NCI-H2029 treated with DMSO at 0.1 percent for 48 hours (cell line): ENCODE measurements at places on chromosomes 11 and 22.

GRCh38 chr11:2093575-2094353, 45.4 kb downstream of the IGF2 start:
- no peak for DNase-seq

DNA sequence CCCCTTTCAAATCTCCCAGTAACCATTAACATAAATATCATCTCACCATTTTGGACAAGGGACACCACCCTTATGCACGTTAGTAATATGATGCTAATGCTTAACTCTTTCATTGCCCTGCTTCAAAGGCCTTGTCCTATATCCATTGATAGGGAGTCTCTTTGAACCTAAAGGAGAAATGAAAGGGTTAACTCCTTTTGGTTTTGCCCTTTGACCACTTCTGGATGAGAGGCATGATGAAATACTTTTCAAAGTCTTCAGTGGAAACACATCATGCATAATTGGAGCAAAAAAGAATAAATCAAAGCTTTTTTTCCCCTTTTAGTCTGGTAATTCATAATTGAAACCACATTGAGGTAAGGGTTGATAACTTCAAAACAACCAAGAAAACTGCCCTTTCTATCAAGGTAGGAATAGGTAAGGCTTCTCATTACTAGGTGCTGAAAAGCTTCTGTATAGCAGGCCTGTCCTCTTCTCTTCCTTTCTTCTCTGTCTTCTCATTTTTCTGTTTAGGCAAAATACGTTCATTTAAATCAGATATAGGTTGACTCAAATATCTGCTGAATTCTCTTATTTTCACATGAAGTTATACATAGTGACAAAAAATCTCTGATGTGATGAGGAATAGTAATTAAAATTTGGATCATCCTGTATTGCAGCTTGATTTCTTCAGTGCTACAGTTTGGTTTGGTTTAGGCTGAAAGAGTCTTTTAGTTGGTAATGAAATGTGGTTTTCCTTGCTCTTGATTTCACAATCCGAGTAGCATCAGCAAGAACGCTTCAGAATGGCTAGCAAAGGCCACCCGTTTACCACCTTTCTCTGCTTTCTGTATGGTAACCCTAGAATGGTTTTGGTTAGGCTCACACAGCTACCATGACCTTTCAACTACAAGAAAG, 94.8 kb downstream of the EXT2 start:
- no peak for DNase-seq

GRCh38 chr11:92794783-92795182, 174.7 kb upstream of the MTNR1B start:
- DNase-seq, result no peak

DNA sequence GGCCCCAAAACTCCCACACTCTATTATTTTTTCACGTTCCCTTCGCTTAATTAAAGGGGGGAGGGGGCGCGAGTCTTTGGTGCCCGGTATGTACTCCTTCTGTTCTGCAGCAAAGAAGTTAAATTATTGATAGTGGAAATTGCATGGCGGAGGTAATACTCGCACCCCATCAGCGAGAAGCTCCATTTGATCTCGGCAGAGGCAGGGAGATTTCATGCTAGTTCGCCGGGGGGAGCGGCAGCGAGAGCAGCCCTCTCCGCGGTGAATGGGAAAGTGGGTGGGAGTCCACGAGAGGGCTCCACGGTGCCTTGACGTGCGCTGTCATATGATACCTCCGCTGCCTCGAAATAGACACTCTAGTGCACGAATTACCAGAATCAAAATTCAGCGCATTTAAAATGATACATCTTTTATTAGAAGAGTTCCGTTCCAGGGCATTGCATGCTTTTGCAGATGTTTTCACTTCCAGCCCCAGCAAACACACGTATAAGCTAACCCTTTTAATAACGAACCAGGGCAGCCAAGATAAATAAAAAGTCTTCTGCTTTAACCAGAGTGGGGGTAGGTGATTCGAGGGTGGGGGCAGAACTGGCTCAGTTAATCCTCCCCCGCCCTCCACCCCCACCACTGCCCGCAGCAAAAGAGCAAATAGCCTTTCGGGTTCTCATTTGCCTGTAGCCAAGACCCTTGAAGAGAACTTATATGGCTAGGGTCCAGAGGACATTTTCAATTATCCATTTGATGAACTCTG, 1.3 kb upstream of the BDNF start:
- DNase-seq, result no peak

- no peak for DNase-seq
Measured at GRCh38 chr22:42912059-42912458, 55.0 kb upstream of the ARFGAP3 start.

GRCh38 chr11:130427581-130428315, 661 bp downstream of the ADAMTS8 start:
- DNase-seq, result no peak

DNA sequence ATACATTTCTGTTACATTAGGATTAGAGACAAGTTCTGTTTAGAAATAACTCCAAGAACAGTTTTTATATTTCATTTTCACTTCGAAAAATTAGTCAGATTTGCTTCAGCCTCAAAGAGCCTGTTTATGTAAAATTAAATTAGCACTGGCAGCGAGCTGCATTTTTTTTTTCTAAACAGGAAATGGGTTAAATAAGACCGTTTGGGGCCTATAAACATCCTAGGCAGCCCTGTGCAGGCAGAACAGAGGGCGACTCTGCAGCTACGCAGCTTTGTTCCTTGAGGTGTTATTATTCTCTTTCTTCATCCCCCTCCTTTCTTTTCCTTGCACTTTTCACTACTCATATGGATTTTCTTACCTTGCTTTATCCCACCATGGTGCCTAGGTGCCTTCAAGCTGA, 48.7 kb downstream of the CWC15 start:
- DNase-seq, result no peak

- DNase-seq, result no peak
Measured at GRCh38 chr11:11424688-11425087, 71.6 kb upstream of the CSNK2A3 start.

GRCh38 chr11:100752371-100753171, 65.5 kb downstream of the ARHGAP42 start:
- peak; percentile 8 for DNase-seq

- DNase-seq, result no peak
Measured at GRCh38 chr11:111370902-111371578, 8.0 kb downstream of the POU2AF1 start.

- no peak for DNase-seq
Measured at GRCh38 chr22:23267226-23268043, 87.1 kb downstream of the BCR start.

- no peak for DNase-seq
Measured at GRCh38 chr11:74507582-74507981, 14.1 kb upstream of the LIPT2 start.

DNA sequence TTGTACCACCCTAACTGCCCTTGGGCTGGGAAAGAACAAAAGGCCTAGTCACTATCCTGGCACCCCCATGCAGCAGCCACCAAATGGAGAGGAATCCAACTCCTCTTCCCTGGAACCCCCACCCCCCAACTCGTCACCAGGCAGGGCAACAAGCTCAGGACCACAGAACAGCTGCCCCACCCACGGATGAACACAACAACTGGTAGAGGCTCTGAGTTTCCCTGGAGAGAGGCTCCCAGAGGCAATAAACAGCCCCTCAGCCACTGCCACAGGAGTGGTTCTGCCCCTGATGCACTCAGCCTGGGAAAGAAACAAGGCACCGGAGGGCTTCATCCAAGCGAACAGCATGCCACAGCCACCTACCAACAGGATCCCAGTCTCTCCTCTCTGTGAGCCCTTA, 778.4 kb upstream of the FAT3 start:
- DNase-seq, result no peak

DNA sequence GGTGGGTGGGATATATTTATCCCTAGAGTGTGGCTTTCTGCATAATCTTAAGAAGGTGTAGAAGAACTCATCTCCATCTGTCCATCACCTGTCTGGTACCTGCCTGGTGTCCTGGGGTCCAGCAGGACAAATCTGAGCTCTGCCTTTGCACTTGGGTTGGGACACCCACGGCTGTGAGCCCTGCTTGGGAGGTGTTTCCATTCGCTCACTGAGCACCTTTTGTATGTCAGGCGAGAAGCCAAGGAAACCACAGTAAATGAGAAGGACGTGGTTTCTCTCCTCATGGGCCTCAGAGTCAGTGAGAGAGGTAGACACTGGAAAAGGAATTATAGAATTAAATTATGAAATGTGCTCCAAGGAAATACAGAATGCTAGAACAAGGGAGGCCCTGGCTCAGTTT, 555.9 kb downstream of the MIAT start:
- no peak for DNase-seq

- DNase-seq, result no peak
Measured at GRCh38 chr11:33387996-33388395, 130.8 kb downstream of the HIPK3 start.

DNA sequence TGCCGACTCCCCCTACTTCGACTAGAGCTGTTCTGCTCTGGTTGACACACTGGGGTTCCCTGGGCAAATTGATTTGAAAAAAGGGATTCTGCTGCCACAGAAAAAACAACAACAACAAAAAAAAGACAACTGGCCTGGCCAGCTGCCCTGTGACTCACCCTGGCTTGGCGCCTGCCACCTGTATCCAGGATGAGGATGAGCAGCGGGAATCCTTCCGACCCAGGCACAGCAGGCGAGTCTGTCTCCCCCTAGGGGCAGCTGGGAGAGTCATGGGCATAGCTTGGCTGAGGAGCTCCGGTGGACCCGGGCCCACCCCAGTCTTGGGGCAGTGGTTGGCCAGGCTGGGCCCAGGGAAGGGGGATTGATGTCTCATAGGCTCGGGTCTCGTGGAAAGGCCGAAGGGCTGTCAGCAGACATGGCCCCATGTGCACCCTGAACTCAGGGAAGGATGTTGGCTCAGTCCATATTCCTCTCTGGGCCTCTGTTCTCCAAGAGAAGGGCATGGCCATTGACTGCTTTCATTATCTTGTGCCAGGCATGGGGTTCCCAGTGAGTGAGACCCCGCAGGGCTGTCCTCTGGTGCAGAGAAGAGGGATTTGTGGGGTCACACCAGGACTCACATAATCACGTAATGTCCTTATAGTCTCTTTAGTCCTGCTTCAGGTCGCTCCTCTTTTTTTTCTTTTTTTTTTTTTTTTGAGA, 10.4 kb upstream of the SUN2 start:
- peak; percentile 45 for DNase-seq

DNA sequence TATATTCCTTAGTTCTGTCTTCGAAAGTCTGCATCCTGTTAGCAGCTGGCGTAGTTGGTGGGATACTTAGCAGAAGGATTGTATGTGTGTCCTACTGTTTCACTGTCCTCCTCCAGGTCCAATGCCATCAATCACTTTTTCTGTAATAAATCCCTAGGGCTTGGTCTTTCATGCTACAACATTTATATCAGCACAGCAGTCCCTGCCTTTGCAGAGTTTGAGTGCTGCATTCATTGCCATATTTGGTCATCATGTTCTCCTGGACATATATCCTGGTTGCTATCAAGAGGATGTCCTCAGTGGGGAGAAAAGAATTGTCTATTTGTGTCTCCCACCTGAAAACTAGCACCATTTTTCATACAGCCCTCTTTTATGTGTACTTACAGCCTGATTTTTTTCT, 67.0 kb downstream of the OR5AK2 start:
- no peak for DNase-seq

- DNase-seq, result no peak
Measured at GRCh38 chr11:62555464-62556107, 9.0 kb upstream of the AHNAK start.

DNA sequence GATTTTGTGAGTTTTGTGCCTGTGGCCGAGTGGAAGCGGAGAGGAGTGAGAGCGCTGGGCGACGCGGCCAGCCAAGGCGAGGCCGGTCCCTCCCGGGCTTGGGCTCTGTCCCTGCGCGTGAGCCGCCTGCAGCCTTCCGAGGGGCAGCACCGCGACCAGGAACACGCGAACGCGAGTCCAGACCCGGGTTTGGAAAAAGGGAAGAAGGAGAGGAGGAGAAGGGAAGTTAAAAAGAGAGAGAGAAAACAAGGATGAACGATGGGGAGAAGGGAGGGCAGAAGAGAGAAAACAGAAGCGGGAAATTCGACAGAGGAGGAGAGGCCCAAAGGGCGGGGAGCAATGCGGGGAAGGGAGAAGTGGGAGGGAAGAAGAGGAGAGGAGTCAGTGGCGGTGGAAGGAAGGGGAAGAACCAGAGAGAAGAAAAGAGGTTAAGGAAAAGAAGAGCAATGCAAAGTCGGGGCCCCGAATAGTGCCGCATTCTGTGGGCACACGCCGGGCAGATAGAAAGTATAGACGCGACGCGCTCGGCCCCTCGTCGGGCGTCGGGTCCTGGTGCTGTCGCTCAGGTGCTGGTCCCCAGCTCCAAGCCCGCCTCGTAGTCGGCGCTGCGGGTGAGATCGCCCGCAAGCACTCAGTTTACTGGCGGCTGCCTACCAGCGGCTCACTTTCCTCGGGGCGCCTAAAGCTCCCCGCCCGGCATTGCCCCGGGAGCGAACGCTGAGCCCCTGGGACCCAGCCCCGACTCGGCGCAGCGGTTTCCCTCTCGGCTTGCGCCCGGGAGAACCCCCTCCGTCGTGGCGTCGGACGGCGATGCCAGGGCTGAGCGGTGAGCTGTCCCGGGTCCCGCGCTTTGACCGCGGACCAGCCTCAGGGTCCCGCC, 2.8 kb upstream of the BARX2 start:
- no peak for DNase-seq

GRCh38 chr11:65251476-65251875, 10.3 kb upstream of the POLA2 start:
- no peak for DNase-seq

DNA sequence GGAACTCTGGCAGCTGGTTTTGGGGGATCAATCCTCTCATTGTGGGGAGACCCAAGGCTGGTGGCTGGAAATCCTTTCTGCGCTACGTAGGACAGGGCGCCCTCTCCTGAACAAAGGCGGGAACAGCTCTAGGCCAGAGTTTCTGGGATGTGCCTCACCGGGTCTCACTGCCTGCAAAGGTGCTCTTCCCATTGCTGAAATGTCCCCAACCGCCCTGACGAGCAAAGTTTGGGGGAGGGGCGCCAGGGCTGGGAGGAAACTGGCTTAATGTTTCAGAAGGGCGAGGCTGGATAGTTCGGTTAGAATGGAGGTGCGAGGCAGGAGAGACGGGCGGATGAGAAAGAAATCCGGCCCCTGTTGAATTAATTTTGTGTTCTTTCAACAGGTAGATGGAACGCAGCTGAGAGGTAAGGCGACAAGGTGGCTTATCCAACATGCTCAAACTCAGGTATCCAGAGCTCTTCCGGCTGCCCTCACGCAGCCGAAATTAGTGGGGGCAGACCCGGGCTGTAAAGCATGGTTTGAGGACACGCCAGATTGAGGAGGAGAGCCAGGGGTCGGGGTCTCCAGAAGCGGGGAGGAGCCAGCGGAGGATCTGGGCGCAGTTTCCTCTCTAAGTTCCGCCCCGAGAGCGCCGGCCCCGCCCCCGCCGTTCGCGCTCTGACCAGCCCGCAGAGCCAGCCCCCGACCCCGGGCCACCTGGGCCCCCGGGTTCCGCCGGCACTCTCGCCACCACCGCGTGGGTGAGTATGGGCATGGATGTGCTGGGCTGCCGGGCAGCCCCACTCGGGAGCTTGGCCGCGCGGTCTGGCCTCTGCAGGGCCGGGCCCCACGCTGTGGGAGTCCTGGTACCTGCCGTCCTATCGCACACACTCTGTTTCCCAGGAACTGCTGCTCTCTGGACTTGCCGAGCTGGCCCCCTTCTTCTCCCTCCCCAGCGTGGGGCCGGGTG, at the start of gene PGAP2:
PGAP2 (plus strand) TSS at position 652 of the 952 bp plus-strand sequence. CDS start 2,700 bp downstream, outside the sequence.
- DNase-seq, result no peak

GRCh38 chr11:128789497-128790150, 77.5 kb downstream of the KCNJ1 start:
- DNase-seq, result no peak

- DNase-seq, result no peak
Measured at GRCh38 chr22:50014053-50014501, 1.5 kb upstream of the IL17REL start.

GRCh38 chr11:2149864-2150847, 10.9 kb downstream of the INS start:
- DNase-seq, result peak; percentile 16
